CD4-positive, alpha-beta T cell (primary cell): ENCODE measurements at places on chromosomes 4 and X. TPM values are rescaled to one million over a fixed set of nuclear protein-coding genes. Genes with fewer than 3 reads are reported as not detected.

- H3K27me3 ChIP-seq = no peaks in the 10 kb centered on the region
- H3K4me1 ChIP-seq = peaks cover 20% of the 10 kb centered on the region
- H3K4me3 ChIP-seq = peak overlapping the region; percentile 73
- no peaks in the 10 kb centered on the region for H3K36me3 ChIP-seq
- H3K27ac ChIP-seq = no peak overlapping the region
- DNase-seq = peak; percentile 23
Observed at GRCh38 chr4:185470501-185471195, 885 bp downstream of the CCDC110 start.

DNA sequence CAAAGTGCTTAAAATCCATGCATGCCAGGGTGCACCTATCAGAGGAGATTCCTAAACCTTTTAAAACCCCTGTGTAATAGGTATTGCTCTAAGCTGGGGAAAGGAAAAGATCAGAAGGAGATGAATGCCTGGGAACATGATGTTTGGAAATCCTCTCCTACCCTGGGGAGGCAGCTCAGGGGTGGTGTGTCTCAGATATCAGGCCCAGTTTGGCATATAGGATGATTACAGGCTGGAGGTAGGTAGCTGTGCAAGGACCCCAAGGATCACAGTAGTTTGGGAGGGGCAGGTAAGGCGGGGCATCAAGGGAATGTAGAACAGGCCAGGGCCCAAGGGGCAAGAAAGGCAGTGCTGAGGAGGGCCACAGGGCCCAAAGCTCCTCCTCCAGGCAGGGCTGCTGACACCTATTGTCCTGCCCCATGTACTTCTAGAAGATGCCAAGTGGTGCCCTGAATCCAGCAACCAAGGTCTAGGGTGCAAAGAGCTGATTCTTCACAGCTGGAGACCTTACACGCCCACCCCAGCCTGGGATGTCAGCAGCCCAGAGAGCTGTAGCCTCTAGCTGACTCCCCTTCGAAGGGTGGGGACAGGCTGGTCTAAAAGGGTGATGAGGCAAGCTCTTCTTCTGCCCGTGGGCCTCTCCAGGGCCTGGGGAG lies 17.6 kb downstream of the SASH3 start:
- no peak overlapping the region for H3K27ac ChIP-seq
- no peaks in the 10 kb centered on the region for H3K27me3 ChIP-seq
- H3K4me3 ChIP-seq = no peak overlapping the region
- peaks cover 51% of the 10 kb centered on the region for H3K36me3 ChIP-seq

DNA sequence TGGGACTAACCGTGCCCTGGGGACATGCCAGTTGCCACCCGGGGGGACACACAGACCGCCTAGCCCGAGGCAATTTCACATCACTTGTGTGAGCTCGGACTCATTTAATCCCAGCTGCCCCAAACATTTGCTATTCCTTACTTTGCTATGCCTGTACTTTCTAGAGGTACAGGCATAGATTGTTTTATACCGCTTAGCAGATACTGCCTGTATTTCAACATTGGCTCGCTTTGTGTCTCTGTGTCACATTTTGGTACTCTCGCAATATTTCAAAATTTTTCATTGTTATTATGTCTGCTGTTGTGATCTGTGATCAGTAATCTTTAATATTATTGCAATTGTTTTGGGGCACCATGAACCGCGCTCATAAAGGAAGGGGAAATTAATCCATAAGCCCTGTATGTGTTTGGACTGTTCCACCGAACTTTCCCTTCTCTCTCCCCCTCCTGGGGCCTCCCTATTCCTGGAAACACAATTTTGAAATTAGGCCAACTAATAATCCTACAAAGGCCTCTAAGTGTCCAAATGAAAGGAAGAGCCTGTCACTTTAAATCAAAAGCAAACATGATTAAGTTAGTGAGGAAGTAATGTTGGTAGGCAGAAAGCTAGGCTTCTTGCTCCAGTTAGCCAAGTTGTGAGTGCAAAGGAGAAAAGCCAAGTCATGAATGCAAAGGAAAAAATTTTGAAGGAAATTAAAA lies 568 bp upstream of the CASP6 start:
- no peaks in the 10 kb centered on the region for H3K27me3 ChIP-seq
- no peaks in the 10 kb centered on the region for H3K36me3 ChIP-seq
- no peak for DNase-seq
- H3K27ac ChIP-seq = peak overlapping the region; percentile 42
- H3K4me3 ChIP-seq = peak overlapping the region; percentile 80

DNA sequence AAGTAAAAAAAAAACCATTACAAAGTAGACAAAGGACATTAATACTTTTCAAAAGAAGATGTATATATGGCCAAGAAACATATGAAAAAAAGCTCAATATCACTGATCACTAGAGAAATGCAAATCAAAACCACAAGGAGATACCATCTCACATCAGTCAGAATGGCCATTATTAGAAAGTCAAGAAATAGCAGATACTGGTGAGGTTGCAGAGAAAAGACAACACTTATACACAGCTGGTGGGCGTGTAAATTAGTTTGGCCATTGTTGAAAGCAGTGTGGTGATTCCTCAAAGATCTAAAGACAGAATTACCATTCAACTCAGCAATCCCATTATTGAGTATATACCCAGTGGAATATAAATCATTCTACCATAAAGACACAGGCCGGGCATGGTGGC lies 39.3 kb downstream of the TASL start:
- DNase-seq = no peak
- no peak overlapping the region for H3K4me3 ChIP-seq
- no peaks in the 10 kb centered on the region for H3K27me3 ChIP-seq
- H3K36me3 ChIP-seq = no peaks in the 10 kb centered on the region

Gene PRDM8
- total RNA-seq = 5.1 TPM

GRCh38 chr4:177555007-177555574 lies 112.9 kb upstream of the AGA start:
- no peaks in the 10 kb centered on the region for H3K27me3 ChIP-seq
- no peaks in the 10 kb centered on the region for H3K4me1 ChIP-seq
- H3K36me3 ChIP-seq = no peaks in the 10 kb centered on the region
- DNase-seq = peak; percentile 12
- H3K27ac ChIP-seq = no peak overlapping the region

DNA sequence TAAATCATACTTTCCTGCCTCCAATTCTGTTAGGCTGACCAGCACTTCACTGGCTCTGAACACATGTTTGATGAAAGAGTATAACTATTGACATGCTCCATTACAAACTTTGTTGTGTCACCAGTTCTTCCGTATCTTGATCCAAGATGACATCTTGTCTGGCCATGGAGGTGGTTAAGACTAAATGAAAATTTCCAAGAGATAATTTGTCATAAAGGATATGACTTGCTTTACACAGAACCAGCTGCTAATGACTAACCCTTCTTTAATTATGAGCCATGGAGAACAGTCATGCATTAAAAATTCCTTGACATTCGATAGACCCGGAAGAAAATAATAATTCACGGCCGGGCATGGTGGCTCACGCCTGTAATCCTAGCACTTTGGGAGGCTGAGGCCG lies 17.7 kb upstream of the N4BP2 start:
- H3K4me1 ChIP-seq = no peaks in the 10 kb centered on the region
- H3K27me3 ChIP-seq = no peaks in the 10 kb centered on the region
- H3K36me3 ChIP-seq = no peaks in the 10 kb centered on the region
- no peak overlapping the region for H3K27ac ChIP-seq
- DNase-seq = no peak

Gene ZNF275
- 10.5 TPM for total RNA-seq

DNA sequence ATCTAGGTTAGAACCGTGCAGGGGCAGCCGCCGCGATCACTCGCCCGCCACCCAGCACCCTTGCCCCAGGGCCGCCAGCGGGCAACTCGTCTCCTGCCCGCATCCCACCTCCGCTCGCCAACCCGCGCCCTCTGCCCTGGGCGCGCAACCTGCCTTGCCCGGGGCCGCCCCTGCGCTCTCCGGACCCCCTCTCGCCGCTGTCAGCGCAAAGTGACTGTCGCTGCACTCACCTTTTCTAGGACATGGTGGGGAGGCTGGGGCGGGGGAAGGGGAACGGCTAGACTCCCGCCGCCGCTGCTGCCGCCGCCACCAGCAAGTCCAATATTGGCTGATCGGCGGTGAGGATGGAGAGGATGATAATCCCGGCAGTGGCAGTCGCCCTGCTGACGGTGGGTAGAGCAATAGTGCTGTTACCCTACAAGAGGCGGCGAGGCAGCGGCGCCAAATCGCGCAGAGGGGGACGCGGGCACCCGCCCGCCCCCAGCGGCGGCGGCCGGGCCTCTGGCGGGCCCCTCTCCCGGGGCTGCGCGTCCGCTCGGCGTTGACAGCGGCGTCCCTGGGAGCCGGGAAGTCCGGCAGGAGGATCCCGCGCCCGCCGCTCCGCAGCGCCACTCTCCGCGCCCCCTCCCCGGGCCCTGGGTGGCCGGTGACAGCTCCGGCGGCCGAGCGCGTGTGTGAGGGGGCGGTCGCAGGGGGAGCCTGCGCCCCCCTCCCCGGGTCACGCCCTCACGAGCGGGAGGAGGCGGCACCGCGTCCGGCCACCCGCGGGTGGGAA lies 2.3 kb upstream of the NR3C2 start:
- peak; percentile 60 for DNase-seq
- peaks cover 35% of the 10 kb centered on the region for H3K4me1 ChIP-seq
- H3K36me3 ChIP-seq = no peaks in the 10 kb centered on the region
- peak overlapping the region; percentile 99 for H3K4me3 ChIP-seq
- peak overlapping the region; percentile 89 for H3K27ac ChIP-seq

Gene MAGIX
- 0.93 TPM for total RNA-seq

Gene FAM193A
- 28.4 TPM for total RNA-seq

GRCh38 chrX:3231766-3232165 lies 114.7 kb downstream of the MXRA5 start:
- H3K27me3 ChIP-seq = no peaks in the 10 kb centered on the region
- no peak overlapping the region for H3K4me3 ChIP-seq
- no peaks in the 10 kb centered on the region for H3K4me1 ChIP-seq
- H3K27ac ChIP-seq = no peak overlapping the region

Gene ZNF630
- total RNA-seq = 1.2 TPM
